Peyer's patch (tissue), 4 donors: ENCODE measurements at places on chromosomes 12 and 14. TPM values are rescaled to one million over a fixed set of nuclear protein-coding genes. Genes with fewer than 3 reads are reported as not detected.

Gene AKT1
- total RNA-seq = 98.3 TPM

DNA sequence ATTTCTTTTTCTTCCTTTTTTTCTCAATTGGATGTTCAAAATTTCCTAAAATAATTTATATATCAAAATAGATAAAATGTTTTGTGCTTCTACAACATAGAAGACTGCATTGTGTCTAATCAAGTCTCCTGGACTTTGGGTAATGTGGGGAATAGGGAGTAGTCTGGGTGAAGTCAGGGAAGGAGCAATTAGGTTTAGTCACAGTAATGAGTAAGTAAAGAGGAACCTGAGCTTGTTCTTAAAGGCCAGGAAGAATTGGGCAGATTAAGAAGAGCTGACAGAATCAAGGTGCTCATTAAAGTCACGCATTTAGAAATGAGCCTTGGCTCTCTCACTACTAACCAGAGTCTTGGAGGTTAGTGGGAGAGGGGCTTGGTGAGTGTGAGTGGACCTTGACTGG, 233.3 kb upstream of the SSTR1 start:
- no peaks in the 10 kb centered on the region for H3K27me3 ChIP-seq
- no peak overlapping the region for H3K4me3 ChIP-seq
- H3K4me1 ChIP-seq = no peaks in the 10 kb centered on the region
- no peaks in the 10 kb centered on the region for H3K36me3 ChIP-seq

- no peaks in the 10 kb centered on the region for H3K36me3 ChIP-seq
- H3K4me3 ChIP-seq = no peak overlapping the region
- no peak overlapping the region for H3K27ac ChIP-seq
- H3K4me1 ChIP-seq = peaks cover 11% of the 10 kb centered on the region
- H3K27me3 ChIP-seq = no peaks in the 10 kb centered on the region
- DNase-seq = no peak
These were observed 8.7 kb downstream of the TMEM253 start for GRCh38 chr14:21109377-21110138.

GRCh38 chr14:84783511-84783910, 746.4 kb upstream of the FLRT2 start:
- H3K4me3 ChIP-seq = no peak overlapping the region
- H3K27me3 ChIP-seq = no peaks in the 10 kb centered on the region
- no peaks in the 10 kb centered on the region for H3K36me3 ChIP-seq
- no peak for DNase-seq

- no peak overlapping the region for H3K27ac ChIP-seq
- no peaks in the 10 kb centered on the region for H3K27me3 ChIP-seq
- H3K36me3 ChIP-seq = no peaks in the 10 kb centered on the region
- DNase-seq = no peak
- no peak overlapping the region for H3K4me3 ChIP-seq
These were observed 522.3 kb downstream of the MED13L start for GRCh38 chr12:115755061-115755724.

Gene BIN2
- 38.0 TPM for total RNA-seq

DNA sequence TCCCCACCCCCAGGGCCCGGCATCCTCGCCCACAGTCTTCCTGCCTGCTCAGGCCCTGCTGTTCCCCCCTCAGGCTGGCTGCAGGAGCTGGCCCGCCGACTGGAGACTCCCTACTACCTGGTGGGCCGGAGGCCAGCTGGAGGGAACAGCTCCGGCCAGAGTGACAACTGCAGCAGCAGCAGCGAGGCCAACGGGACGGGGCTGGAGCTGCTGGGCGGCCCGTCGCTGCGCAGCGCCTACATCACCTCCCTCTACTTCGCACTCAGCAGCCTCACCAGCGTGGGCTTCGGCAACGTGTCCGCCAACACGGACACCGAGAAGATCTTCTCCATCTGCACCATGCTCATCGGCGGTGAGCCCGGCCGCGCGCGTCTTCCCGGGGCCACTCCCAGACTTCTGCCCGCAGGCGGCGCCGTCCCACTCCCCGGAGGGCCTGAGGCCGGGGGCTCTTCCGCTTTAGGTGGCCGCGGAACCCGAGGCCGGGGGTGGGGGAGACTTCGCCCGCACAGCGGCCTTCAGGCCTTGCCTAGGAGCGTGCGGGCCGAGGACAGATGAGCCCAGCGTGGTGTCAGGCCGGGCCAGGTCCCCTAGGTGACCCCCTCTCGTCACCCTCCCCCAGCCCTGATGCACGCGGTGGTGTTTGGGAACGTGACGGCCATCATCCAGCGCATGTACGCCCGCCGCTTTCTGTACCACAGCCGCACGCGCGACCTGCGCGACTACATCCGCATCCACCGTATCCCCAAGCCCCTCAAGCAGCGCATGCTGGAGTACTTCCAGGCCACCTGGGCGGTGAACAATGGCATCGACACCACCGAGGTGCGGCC, 10.2 kb downstream of the KCNH3 start:
- H3K4me1 ChIP-seq = peaks cover 12% of the 10 kb centered on the region
- DNase-seq = peak; percentile 27
- H3K27me3 ChIP-seq = no peaks in the 10 kb centered on the region

DNA sequence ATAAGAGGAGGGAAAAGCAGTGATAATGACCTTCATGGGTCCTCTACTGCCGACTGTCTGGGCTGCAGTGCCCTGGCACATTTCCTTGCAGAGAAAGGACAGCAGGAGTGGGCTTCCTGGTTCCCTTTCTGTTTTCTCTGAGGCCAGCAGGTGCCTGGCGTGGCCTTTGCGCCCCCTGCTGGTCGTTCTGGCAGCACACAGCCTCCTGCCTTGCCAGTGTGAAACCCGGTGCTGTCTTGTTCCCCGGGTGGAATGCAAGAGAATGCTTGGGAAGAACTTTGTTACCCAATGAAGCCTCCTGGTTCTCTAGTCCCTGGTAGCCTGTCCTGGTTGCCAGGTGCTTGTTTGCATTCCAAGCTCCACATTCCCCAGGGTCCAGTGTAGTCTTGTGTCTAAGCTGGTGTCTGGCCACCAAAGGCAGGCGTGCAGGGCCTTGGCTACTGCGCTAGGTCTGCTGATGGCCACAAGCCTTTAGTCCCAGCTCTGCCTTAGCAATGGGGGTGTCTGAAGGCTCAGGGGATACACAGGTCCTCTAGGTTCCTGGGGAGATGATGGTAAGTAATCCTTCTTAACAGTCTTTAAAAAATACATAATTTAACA, 1392.4 kb upstream of the TMEM132C start:
- no peak overlapping the region for H3K27ac ChIP-seq
- H3K4me3 ChIP-seq = no peak overlapping the region
- no peaks in the 10 kb centered on the region for H3K36me3 ChIP-seq
- H3K27me3 ChIP-seq = no peaks in the 10 kb centered on the region

DNA sequence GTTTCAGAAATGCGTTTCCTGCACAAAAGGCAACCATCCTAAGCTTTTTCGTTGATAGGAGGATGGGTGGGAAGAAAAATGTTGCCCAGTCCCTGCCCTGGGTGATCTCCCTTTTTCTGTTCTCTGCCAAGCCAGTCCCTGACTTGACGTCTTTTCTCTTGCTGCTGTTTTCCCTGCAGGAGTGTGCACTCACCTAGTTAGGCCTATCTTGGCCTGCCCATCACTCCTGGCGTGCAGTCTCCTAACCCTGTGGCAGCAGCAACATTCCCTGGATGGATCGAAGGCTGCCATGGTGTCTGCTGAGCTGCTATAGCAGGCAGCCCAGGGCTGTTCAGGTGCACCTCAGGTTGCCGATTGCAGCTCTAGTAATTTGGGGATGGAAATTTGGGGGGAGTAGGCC, 1.2 kb downstream of the UNC119B start:
- H3K36me3 ChIP-seq = no peaks in the 10 kb centered on the region
- peaks cover 22% of the 10 kb centered on the region for H3K4me1 ChIP-seq
- DNase-seq = no peak

DNA sequence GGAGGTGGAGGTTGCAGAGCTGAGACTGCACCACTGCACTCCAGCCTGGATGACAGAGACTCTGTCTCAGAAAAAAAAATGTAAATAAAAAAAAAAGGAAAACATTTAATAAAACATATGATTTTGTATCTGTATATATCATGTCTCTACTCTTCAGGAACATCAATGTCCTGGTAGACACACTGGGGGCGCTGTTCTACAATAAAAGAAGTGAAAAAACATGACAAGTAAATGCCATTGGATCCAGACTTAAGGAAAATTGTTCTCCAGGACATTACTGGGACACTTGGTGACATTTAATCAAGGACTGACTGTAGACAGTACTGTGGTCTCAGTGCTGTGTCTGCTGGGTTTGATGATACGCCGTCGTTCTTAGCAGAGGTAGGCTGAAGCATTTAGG, 15.5 kb upstream of the KLC1 start:
- DNase-seq = no peak
- H3K4me1 ChIP-seq = no peaks in the 10 kb centered on the region
- no peaks in the 10 kb centered on the region for H3K36me3 ChIP-seq
- H3K27ac ChIP-seq = no peak overlapping the region
- no peak overlapping the region for H3K4me3 ChIP-seq
- no peaks in the 10 kb centered on the region for H3K27me3 ChIP-seq

GRCh38 chr12:47839214-47839876, 19.6 kb upstream of the HDAC7 start:
- H3K27me3 ChIP-seq = no peaks in the 10 kb centered on the region
- H3K4me3 ChIP-seq = no peak overlapping the region
- no peaks in the 10 kb centered on the region for H3K36me3 ChIP-seq

DNA sequence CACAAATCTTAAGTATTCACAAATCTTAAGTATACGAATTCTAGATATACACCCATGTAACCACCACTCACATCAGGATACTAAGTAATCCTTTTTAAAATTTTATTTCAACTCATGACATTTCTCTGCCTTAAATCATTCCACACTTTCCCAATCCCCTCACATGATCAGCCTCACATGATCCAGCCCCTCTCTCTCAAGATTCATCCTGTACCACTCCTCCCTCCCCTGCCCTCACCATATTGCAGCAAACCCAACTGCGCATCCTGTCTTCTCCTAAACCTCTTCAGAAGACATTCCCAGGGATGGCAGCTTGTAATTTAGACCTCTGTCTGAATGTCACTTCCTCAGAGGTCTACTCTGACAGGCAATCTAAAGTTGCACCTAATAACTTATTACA, 1.7 kb upstream of the EIF4B start:
- no peak for DNase-seq
- H3K36me3 ChIP-seq = no peaks in the 10 kb centered on the region
- no peak overlapping the region for H3K4me3 ChIP-seq
- no peak overlapping the region for H3K27ac ChIP-seq
- H3K27me3 ChIP-seq = no peaks in the 10 kb centered on the region

DNA sequence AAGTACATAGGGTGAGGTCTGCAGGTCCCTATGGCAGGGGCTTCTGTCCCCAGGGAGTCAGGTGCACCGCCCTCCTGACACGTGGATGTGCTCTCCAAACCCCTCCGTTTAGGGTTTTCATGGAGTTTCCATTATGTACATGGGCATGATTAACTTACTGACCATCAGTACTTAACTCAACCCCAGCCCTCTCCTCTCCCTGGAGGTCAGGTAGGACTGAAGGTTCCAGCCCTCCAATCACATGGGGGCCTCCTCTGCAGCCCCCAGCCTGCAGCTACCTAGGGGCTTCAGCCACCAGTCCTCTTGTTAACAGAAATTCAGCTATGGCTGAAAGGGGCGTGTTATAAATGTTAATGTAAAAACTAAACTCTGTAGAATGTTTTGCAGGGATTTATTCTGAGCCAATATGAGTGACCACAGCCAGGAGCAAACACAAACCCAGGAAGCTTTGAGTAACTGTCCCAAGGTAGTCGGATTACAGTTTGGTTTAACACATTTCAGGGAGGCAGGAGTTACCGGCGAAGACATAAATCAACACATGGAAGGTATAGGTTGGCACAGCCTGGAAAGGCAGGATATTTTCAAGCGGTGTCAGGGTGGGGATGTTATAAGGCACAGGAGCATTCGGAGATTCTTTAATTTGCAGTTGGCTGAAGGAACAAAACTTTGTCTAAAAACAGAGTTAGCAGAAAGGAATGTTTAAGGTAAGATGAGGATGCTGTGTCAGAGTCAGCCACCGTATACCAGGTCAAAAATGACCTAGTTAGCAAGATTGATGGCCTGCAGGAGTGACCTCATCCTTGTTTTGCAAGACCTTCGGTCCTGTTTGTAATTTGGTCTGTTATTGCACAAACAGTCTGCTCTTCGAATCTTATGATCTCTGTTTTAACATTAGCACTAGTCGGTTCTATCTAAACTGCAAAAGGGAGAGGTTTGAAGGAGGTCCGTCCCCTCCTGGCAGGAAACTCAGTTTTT, 75.2 kb downstream of the TNFAIP2 start:
- no peak overlapping the region for H3K4me3 ChIP-seq
- peak; percentile 56 for DNase-seq
- H3K27me3 ChIP-seq = no peaks in the 10 kb centered on the region
- H3K36me3 ChIP-seq = no peaks in the 10 kb centered on the region
- H3K4me1 ChIP-seq = no peaks in the 10 kb centered on the region

GRCh38 chr14:55333711-55334485, 62.7 kb downstream of the FBXO34 start:
- H3K36me3 ChIP-seq = no peaks in the 10 kb centered on the region
- peaks cover 43% of the 10 kb centered on the region for H3K4me1 ChIP-seq
- DNase-seq = no peak
- peak overlapping the region; percentile 81 for H3K27ac ChIP-seq

Gene COX8C
- total RNA-seq = not detected

DNA sequence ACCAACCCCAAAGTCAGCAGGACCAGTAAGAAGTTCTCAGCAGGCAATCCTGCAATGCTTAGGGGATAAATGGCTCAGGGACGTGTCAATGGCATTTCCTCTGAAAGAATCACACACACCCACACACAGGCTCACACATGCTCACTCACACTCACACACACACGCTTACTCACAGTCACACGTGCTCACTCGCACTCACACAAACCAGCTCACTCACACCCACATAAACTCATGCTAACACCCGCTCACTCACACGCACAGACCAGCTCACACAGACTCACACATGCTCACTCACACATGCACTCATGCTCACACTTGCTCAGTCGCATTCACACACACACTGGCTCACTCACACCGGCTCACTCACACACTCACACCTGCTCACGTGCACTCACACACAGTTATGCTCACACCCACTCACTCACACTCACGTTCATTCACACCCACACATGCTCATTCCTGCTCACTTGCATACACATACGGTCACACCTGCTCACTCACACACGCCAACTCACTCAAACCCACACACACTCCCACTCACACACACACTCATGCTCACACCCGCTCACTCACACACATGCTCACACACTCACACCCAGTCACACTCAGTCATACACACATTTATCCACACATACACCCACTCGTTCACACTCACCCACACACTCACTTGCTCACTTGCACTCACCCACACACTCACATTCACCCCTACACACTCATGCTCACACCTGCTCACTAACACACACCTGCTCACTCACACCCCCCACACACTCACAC, 436.8 kb downstream of the BCL11B start:
- H3K27me3 ChIP-seq = no peaks in the 10 kb centered on the region
- no peak overlapping the region for H3K4me3 ChIP-seq
- H3K4me1 ChIP-seq = no peaks in the 10 kb centered on the region
- H3K36me3 ChIP-seq = no peaks in the 10 kb centered on the region
- no peak overlapping the region for H3K27ac ChIP-seq

GRCh38 chr14:22887260-22887989, 4.4 kb downstream of the REM2 start:
- H3K4me1 ChIP-seq = peaks cover 45% of the 10 kb centered on the region
- no peaks in the 10 kb centered on the region for H3K27me3 ChIP-seq
- peak overlapping the region; percentile 73 for H3K27ac ChIP-seq
- DNase-seq = peak; percentile 64

Gene CAPZA3
- not detected for total RNA-seq

Gene HSPB8
- total RNA-seq = 10.0 TPM

Gene INHBE
- not detected for total RNA-seq

- no peak overlapping the region for H3K4me3 ChIP-seq
- H3K4me1 ChIP-seq = no peaks in the 10 kb centered on the region
- H3K27ac ChIP-seq = no peak overlapping the region
- no peak for DNase-seq
- no peaks in the 10 kb centered on the region for H3K27me3 ChIP-seq
These were observed 233.6 kb downstream of the KTN1 start for GRCh38 chr14:55813630-55814029.

Gene TGM1
- total RNA-seq = 11.3 TPM
